ENCODE measurements at places on chromosomes 4 and X.

GRCh38 chr4:53608649-53609048 is 17.4 kb upstream of the LNX1 start:
- DNase-seq, result no peak

- no peak for DNase-seq
Measured at GRCh38 chr4:1242506-1243450, 6.2 kb downstream of the CTBP1 start.

DNA sequence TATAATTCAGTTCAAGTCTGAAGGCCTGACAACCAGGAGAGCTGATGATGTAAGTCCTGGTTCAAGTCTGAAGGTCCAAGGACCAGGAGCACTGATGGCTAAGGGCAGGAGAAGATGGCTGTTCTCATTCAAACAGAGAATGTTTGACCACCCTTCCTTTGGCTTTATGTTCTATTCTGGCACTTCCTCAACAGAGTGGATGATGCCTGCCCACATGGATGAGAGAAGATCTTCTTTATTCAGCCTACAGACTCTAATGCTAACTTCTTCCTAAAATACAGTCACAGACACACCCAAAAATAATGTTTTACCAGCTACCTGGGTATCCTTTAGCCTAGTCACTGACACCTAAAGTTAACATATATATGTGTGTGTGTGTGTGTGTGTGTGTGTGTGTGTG is 25.6 kb upstream of the IRF2 start:
- DNase-seq, result no peak

GRCh38 chr4:119684463-119684862 is 55.9 kb upstream of the PDE5A start:
- DNase-seq, result no peak

DNA sequence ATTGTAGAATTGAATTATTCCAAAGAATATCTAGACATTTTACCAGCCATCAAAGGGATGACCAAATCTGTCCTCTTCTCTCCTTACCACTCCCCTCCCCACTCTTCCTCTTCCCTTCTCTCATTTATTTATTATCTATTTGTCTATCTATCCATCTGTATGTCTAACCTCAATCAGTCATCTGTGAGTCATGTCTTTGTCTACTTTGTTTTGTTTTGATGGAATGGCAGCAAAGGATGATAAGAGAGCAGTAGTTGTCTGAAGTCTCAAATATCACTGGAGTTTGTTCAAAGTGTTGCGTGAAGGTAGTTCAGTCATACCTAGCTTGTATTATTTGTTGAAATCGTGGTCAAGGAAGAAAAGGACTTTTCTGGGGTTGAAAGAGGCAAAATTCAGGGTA is 34.7 kb upstream of the PGRMC2 start:
- DNase-seq, result no peak

DNA sequence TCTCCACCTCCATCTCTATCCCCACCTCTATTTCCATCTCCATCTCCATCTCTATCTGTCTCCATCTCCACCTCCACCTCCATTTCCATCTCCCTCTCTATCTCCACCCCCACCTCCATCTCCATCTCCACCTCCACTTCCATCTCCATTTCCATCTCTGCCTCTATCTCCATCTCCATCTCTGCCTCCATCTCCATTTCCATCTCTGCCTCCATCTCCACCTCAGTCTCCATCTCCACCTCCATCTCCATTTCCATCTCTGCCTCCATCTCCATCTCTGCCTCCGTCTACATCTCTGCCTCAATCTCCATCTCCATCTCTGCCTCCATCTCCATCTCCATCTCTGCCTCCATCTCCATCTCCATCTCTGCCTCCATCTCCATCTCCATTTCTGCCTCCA is 40.8 kb upstream of the CHRNA9 start:
- no peak for DNase-seq

- no peak for DNase-seq
Measured at GRCh38 chrX:2533424-2533823, 32.6 kb upstream of the DHRSX start.

DNA sequence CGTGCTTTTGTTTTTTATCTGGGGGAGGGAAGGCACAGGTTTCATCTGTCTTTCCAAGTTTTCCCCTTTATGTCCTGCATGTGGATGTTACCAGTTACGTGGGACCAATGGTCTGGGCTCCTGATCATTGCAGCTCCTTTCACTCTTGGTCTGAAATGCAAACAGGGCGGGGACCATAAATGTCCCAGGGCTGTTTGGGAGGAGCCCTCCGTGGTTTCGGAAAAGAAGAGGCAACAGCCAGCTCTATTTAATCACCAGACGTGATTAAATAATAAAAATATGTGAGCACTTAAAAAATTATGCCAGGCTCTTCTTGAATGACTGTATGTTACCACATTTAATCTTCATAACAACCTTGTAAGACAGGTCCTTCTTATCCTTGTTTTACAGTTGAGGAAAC is 30.8 kb upstream of the C1GALT1C1 start:
- no peak for DNase-seq

DNA sequence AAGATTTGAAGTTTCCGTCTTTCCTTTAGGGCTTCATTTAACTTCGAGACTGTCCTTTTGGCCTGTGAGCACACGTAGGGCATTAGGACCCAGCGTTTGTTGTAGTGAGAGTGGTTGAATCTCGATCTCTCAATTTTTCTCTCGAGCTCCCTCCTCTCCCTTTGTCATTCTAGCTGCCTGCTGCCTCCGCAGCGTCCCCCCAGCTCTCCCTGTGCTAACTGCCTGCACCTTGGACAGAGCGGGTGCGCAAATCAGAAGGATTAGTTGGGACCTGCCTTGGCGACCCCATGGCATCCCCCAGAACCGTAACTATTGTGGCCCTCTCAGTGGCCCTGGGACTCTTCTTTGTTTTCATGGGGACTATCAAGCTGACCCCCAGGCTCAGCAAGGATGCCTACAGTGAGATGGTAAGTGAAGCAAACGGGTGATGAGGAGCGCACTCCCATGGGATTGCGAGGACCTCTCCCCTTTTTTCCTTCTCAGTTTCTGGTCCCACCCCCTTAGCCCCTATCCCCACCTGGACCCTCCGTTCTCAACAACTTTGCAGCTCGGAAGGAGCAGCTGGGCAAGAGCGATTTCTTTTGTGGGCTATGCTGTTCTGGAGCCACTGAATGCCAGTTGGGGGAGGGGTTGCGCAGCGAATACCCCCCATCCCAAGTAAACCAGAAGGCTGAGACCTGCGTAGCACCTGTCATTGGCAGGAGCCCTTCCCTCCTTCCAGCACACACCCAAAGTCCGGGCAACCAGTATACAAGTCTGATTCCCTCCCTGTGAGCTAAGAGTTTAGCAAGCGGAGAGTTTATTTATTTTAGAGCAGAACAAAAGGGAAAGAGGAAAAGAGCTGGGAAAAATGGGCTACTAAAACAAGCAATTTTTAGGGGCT is at the start of gene TMEM35A:
TMEM35A (plus strand) TSS at position 164 of the 883 bp plus-strand sequence; CDS start at position 288, 124 bp downstream.
- no peak for DNase-seq

DNA sequence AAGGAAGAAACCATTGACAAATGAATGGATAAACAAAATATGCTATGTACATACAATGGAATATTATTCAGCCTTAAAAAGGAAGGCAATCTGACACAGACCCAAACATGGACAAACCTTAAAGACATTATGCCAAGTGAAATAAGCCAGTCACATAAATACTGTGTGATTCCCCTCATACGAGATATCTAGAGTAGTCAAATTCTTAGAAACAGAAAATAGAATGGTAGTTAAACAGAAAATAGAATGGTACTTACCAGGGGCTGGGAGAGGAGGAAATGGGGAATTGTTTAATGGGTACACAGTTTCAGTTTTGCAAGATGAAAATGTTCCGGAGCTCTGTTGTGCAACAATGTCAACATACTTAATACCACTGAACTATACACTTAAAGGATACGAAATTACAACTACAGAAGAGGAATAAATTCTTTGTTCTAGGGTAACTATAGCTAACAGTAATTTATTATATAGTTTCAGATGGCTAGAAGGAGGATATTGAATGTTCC is 47.8 kb upstream of the DUSP21 start:
- DNase-seq, result no peak

GRCh38 chr4:149158817-149159216 is 656.8 kb downstream of the IQCM start:
- no peak for DNase-seq

DNA sequence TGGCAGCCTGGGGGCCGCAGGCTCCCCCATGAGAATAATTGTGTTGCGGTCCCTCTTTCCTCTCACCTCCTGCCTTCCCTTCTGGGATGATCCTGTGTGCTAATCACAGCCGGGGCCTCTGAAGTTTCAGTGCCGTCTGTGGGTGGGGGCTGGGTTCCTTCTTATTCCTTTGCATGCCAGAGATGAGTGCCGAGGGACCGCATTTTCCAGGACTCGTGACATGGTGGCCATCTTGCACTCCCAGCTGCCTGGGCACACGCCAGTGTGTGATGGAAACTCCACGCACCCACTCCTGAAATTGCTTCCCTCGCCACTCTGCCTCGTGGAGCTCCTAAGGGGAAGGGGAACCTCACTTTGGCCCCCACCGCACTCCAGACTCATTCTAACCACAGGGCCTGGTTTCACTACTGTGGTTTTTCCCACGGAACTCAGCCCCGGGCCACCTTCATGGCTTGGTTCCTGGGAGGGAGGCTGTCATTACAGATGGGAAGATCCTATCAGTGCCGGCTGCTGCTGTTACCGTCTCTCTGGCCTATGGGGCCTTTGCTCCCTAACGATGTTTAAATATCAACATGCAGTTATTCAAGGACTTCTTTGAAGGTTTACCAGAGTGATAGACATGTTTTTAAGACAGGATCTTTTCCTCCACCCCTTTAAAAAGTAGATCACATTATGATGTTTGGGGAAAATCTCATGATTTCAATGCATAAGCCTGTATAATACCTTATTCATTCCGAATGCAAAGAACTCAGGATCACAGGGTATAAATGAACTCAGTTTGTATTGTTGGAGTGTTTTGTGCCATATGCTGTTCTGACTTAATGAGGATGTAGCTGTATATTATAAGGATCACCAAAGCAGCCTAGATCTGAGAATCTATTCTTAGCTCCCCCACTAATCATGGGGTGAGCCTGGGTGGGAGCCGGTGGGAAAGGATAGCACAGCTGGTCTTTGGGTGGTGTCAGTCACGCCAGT is 89.6 kb downstream of the SORCS2 start:
- DNase-seq, result no peak

- no peak for DNase-seq
Measured at GRCh38 chrX:43753637-43754036, 97.5 kb downstream of the MAOA start.

DNA sequence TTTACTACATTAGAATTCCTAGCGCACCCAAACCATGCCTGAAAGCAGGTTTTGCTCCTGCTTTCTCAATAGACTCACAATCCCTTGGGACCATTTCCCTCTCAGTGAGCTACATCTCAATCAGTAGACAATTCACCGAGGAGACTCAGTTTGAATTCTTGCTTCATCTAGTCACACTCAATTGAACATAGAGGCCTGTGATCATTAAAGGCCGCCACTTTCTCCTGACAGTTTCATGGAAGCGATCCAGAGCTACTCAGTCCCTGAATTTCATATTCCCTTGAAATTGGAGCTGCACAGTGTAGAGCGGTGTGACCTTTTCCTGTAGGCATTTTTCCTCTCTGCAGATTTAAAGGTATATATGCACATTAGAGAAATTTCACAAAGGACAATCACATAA is 193.9 kb upstream of the SPOCK3 start:
- DNase-seq, result no peak

DNA sequence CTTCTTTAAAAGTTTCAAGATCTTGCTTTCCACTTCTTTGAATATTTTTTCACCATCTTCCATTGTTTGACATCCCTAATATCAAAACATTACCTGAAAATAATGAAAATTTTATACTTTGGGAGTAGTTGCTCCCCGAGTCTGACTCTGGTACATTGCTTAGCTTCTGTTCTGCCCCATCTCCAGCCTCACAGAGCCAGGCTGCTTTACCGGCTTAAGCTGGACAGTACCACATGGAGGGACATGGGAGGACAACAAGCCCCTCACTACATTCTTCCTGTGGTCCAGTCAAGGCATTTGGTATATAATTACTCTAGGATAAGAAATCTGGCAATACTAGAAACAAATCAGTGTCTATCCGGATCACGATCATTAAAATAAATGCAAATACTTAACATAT is 60.2 kb downstream of the UGT8 start:
- DNase-seq, result no peak

DNA sequence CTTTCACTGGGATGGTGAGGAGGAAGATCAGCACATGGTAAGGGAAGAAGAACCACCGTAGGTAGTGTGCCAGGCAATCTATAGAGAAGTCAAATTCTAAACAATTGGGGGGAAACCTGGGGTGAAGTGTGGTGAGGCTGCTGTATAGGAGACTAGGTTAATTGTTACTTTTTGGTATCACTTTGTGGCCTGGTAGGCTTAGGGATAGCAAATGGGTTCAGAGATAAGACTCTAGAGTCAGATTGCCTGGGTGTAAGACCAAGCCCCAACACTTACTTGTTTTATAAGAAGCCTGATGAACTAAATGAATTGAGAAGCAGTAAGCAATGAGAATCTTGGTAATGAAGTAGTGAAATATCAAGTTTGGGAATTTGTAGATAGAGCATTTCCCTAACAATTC is 8.7 kb downstream of the SMAD1 start:
- DNase-seq, result no peak

DNA sequence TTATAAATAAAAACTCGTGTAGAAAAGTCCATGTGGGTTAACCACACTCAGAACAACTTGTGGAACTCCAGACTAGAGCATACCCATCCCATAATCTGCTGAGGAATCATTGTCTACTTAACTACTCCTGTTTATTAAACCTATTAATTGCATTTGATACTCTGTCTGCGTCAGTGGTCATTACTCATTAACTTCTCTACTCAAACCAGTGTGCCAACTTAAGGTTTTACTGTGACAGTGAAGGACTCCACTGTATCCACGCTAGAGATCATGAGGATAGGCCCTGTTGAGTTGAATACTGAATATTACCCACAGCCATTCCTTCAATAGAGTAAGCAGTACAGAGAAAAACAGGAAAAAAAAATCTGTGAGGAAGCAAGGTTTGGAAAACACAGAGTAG is 17.3 kb downstream of the HPGD start:
- no peak for DNase-seq

- DNase-seq, result no peak
Measured at GRCh38 chrX:112643721-112644120, 36.0 kb downstream of the LHFPL1 start.

DNA sequence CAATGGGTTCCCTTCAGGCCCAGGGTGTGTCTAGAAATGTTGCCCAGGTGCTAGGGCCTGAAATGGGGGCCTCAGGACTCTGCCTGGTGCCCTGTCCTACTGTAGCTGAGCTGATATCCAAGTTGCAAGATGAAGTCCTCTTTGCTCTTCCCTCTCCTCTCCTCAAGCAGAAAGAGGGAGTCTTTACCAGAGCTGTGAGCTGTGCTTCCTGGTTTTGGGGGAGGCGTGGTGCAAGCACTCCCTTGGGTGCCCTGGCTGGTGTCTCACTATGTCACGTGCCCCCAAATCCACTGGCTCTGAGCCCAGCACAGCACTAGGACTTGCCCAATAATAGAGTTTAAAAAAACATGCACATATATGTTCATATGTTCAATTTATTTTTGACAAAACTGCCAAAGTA is 29.3 kb upstream of the CT47A1 start:
- no peak for DNase-seq

GRCh38 chrX:149205937-149206336 is 299.2 kb downstream of the IDS start:
- no peak for DNase-seq

Measured in GM12892 (cell line).